ENCODE measurements at places on chromosomes 6 and 20.

DNA sequence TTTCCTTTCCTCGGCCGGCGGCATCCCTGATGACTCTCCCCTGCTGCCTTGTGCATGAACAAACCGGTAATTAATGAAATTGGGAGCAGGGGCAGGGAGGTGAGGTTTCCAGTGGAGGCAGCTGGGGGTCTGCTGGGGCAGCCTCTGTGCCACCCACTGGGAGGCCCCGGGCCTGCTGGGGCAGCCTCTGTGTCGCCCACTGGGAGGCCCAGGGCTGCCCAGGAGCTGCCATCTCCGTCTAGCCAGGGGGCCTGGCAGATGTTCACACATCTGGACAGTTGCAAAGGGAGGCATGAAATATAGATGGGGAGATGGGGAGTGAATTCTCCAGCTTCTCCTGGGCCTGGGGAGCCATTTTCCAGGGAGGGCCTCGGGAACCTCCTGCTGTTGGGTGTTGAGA is 33.8 kb downstream of the TOX2 start:
- peak; percentile 42 for DNase-seq

- no peak for DNase-seq
These were observed 908.5 kb upstream of the FLRT3 start for GRCh38 chr20:15245896-15246295.

GRCh38 chr20:51043811-51044210 is 20.9 kb upstream of the KCNG1 start:
- no peak for DNase-seq

DNA sequence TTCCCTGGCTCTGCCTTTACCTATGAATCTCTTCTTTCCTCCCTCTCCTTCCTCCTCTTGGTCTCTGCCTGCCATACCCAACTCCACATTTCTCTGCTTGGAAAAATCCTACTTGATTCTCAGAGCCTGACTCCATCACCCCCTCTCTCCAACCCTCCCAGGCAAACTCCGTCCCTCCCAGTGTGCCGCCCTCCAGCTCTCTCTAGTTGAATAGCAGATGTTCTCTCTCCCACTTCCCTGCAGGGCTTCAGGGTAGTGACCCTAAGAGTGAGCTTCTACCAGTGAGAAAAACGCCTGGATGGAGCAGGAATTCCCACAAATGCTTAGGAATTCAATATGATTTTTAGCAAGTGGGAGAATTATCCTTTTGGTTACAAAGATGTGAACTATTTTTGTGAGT is 141.6 kb downstream of the MTHFD1L start:
- DNase-seq, result no peak

DNA sequence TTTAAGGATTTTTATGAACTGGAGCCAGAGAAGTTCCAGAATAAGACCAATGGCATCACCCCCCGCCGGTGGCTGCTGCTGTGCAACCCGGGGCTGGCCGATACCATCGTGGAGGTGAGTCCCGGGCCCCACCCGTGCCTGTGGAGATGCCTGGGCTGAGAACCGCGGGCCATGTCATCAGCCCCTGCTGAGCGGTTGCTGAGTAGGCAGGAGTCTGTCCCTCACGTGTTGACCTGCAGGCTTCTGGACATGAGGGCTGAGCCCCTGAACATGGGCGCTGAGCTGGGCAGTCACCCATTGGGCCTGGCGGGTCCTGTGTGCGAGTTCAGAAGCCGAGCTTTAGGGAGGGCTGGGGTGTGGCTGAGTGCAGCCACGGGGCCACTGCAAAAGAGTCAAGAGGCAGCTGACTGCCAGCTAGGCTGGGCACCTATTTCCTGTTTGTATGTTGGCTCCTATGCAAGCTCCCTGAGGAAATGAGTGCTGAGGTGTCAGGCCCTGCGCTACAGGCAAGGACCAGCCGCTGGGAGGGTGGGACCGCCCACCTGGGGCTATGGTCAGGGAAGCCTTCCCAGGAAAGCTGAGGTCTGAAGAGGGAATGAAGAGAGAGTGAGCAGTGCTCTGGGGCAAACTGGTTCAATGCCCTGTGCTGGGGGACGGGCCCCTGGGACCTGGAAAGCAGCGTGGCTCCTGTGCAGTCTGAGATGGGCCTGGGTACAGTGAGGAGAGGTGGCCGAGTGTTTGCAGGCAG is 34.3 kb downstream of the PYGB start:
- DNase-seq, result no peak

DNA sequence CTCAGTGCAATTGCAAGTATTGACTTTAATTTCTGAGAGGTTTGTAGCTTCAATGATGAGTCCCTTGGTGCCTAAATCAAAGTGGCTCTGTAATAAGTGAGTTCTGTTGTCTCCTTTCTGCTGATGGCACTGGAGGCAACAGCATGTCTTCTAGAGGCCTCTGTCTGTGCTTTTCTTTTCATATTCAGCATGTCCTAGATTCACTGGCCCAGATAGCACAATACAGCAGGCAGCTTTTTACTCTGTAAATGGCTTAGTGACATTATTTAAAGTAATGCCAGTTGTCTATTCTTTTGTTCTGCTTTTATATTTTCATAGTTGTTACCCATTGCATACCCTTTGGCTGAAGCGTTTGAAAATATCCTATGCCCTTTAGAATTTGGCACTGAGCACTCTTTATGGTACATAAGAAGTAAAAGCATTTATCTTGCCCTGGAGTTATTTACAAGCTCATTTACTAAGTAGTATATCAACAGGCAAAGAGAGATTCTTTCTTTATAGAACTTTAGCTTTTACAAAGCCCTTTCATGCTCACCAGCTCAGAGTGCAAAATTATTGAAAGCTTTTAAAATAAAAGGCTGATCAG is 271.5 kb upstream of the KCNQ5 start:
- DNase-seq, result peak; percentile 36

DNA sequence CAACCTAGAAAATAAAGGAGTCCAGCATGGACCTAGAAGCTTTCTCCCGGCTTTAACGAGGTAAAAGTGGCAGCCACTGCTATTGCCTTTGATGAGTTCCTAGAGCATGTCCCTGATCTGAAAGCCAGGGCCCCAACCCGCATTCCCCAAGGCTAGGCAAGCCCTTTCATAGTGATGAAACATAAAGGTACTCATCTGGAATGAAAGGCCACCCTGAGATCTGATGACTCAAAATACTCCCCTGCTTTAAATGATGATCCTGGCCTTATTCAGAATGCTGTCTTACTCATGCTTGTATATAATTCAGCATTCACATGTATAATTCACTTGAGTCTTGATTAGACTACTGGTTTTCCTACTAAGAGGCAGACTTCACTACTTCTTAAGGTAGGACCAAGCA is 21.3 kb downstream of the TTPAL start:
- DNase-seq, result no peak

- DNase-seq, result no peak
These were observed 60.3 kb downstream of the TRERF1 start for GRCh38 chr6:42391441-42391840.

DNA sequence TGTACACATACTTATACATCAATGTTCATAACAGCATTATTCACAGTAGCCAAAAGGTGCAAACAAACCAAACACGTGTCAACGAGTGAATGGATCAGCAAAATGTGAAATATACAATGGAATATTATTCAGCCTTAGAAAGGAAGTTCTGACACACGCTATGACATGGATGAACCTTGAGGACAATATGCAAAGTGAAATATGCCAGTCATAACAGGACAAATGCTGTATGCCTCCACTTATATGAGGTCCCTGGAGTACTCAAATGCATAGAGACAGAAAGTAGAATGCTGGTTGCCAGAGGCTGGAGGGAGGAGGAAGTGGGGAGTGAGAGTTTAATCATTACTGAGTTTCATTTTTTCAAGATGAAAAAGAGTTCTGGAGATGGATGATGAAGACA is 37.8 kb upstream of the IGF2R start:
- DNase-seq, result no peak

All from NCI-H345 (cell line).